ENCODE measurements at places on chromosomes 5 and 9.

GRCh38 chr9:108639696-108640095, 216.1 kb downstream of the ACTL7B start:
- DNase-seq: no peak

GRCh38 chr5:87116825-87117512, 150.7 kb upstream of the RASA1 start:
- DNase-seq: peak; percentile 25

DNA sequence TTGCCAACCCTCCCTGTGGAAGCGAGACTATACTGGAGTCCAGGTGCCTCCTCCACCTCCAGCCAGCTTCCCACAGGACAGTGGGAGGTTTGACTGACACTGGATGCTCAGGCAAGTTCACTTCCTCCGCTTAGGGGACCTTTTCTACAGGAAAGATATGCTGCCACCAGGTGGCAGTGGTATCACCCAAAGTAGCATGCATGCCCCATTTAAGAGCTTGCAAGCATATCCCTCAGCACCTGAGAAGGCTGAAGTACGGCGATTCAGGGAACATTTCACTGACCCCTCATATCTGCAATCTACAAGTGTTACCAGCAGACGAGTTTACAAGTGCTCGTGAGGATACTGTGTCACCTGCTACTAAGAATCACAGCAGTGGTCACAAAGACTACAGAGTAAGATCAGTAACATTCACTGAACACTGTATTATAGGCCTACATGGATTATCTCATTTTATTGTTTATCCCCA, 75.5 kb downstream of the KLHL3 start:
- DNase-seq: peak; percentile 81

DNA sequence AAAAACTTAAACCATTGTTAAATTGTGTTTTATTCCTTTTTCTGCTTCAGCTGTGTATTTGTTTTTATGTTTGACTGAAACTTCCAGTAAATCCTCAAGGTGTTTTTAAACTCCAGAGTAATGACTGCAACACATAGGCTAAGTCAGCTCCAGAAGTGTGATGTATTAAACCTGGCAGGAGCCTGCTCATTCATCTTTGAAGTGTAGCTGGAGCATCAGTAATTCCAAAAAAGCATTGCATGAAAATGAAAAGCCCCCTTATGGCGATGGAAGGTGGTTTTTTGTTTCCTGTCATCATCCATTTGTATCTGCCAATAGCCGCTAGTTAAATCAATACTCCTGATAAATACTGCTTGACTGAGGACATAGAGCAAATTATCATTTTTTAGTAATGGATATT, 474.2 kb upstream of the ADAMTS16 start:
- no peak for DNase-seq

DNA sequence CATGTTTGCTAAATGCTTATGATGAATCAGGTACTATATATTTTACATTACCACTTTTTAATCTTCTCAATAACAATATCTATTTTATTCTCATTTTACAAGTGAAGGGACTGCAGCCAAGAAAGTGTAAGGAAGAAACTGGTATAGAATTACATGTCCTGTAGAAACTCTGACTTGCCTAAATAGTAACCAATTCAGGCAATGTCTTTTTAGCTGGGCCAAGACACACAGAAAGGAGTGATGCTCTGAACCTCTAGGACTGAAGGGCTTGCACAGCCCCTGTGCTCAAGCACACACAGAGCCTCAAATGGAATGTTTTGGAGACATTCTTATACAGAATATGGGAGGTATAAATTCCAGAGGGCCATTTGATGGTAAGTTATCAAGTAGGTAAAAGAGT, 286.4 kb upstream of the TNC start:
- DNase-seq: no peak

GRCh38 chr9:35669331-35670145, 4.2 kb upstream of the CA9 start:
- DNase-seq: peak; percentile 64

DNA sequence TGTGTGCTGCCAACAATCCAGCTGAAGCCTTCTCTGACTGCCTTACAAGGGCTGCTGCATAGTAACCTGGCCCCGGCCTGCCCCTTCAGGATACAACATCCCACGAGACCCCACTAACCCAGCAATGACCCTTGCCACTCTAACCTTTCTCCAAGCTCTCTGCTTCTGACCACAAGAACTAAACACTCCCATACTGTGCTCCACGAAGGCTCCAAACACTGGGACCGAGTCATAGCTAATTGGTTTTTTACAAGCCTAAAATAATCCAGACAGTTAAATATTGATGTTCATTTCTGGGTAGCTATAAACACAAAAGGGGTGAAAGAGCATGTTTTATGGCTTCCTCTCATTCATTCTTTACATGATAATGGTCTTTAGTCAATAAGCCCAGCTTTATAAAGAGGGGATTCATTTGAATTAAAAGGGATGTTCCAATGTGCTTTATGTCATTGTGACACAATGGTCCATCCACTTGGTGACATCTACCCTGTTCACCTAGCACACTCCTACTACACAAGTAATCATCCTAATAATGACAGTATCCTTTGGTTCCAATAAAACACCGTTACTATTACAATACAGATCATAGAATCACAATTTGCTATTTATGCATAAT, 16.2 kb upstream of the TLE4 start:
- no peak for DNase-seq

DNA sequence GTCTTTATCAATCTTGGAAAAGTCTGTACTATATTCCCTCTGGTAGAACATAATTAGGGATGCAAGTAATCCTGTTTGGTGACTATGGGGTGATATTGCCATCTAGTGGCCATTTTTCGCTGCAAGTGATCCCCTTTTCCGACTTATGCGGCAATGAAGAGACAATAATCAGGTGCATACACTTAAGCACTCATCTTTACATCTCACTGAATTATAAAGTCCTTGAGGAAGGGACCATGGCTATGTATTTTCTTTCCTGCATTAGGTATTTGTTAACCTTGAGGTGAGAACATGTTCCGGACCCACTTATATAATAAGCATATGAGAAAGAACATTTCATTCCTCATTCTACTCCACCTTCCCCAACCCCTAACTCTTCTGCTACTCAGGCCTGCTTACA, 19.6 kb upstream of the LIX1 start:
- peak; percentile 78 for DNase-seq
